ENCODE measurements at places on chromosomes 11 and 22.

GRCh38 chr22:47196881-47197772, 434.7 kb downstream of the TBC1D22A start:
- no peak for DNase-seq

- no peak for DNase-seq
Measured at GRCh38 chr22:29627196-29627535, 23.7 kb downstream of the NF2 start.

DNA sequence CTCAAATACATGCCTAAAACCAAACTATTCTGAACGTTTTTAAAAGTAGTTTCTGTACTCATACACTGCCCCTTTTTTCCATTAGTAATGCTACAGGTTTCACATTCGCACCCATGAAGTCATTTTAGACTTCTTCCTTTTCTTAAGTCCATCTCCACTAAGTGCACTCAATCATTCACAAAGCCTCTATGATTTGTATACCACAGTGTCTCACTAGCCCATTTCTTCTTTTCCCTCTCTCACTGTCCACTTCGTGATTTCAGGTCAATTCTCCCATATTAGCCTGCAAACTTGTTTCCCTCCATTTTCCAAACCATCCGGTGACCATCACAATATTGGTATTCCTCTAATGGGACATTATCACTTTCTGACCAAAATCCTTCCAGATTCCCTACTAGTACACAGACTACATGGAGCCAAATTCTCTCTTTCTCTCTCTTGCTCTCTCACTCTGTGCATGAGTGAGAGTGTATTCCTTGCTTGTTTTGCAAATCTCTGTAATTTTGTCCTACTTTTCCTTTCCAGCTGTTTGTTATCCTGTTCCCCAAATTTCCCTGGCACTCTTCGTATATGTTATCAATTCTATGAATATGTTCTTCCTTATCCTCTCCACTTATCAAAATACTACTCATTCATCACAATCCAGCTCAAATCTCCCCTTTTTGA, 3.4 kb upstream of the ZC3H12C start:
- DNase-seq: no peak

- DNase-seq: no peak
Measured at GRCh38 chr22:19982991-19983578, 33.5 kb downstream of the ARVCF start.

DNA sequence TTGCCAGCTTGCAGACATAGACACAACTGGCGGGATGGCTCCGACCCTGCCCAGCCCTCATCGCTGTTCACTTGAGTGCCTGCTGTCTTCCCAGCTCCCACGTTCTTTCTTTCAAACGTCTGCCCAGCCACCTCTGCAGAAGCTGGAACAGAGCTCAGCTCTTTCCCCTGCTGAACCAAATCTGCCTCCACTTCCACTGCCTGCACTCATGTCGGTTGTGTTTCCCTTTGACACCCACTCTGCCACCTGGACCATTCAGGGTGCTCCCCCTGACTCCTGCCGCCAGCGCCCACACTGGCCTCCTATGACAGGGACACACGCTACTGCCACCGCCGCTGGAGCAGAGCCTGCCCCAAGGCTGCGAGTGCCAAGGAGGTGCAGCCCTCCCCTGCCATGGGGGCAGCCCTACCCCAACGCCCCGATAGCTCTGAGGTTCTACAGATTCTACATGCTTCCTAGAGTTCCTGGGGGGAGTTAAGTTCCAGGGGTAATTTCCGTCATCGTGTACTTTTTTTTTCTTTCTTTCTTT, 37.9 kb downstream of the TST start:
- no peak for DNase-seq

GRCh38 chr22:28883917-28884746, 760 bp downstream of the ZNRF3 start:
- no peak for DNase-seq

DNA sequence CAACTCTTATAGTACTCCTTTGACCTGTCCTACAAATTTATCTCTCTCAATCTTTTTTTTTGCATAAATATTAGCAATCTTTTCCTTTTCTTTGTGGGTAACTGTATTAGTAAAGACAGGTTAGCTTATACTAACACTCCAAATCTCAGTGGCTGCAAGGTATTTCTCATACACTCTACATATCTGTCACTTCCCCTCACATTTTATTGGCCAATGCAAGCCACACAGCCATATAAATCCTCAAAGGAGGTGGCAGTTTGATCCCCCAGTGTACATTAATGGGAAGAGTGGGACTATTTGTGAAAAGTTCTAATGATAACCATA, 42.6 kb upstream of the EED start:
- DNase-seq: no peak

DNA sequence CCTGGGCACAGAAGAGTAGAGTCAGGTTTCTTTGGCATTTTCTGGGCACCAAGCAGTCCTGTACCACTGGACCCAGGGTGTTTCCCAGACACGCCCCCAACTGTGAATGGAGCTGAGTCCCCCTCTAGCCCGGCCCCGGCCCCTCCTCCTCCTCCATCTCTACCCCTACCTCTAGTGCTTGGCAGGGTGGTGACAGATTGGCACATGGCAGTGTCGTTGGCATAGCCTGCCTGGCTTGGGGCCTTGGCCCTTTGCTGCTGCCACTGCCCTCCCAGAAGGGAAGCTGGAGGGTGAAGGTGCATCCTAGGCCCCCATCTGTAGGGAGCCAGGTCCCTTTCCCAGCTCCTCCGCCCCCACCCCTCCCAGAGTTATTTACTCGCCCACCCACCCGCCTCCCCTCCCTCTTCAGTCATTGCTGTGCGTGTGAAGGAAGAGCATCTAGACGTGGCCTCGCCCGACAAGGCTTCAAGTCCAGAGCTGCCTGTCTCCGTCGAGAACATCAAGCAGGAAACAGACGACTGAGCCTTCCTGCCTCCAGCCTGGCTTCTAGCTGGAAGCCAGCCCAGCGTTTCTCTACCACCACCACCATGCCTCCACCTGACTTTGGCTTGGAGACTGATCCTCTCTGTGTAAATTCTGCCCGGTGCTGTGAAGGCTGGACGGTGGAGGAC, 10.9 kb downstream of the CHADL start:
- no peak for DNase-seq

DNA sequence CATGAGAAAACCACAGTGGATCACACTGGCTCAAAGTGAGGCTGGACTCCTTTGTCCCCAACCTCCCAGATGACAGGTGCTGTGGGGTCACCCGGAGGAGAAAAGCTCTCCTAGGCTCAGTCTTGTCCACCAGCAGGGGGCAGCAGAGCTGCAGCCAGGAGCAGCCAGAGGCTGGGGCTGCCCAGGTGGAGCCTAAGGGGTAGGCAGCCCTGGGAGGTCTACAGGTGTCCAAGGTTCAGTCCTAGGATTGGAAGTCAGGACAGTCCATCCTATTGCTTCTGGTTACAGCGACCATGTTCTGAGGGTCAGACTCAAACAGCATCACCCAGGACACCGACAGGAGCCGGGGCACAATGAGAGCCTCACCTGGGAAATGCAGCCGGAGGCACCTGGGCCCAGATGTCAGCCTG, 77.6 kb upstream of the IGLL5 start:
- peak; percentile 47 for DNase-seq

DNA sequence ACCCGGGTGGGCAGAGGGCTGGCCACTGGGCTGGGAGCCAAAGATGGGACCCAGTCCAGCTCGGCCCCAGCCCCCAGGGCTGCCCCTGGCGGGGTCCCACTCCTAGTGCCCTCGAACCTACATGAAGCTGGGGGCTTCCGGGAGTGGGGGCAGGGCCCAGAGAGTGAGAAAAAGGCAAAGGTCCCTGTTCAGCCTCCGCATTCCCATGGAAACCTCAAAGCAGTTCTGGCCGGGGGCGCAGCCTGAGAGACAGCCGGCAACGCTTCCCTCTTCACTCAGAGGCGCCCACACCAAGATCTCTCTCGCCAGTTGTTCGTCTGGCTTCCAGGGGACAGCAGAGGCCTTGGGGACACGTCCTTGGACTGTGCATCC, 22.4 kb upstream of the ARHGAP8 start:
- no peak for DNase-seq

GRCh38 chr22:38754751-38755154, 1.0 kb downstream of the SUN2 start:
- no peak for DNase-seq

DNA sequence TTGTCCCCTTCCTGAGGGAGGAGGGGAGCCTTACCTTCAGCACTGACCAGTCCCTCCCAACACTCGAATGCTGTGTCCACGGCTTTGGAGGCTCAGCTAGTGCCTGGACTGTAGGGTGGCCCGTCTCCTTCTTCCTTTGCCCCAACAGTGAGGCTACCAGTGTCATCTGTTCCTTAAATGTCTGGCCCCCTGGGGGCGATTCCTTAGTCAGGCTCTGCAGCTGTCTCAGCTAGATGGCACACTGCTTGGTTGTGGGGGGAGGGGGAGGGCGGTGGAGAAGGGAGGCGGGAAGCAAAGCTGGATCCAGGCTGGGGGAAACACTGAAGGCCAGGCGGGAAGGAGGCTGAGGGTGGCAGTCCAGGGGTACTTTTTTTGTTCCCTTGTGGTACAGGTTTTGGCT, at the start of gene IGSF22:
Gene IGSF22 (minus strand): TSS at position 149 of the 400 bp plus-strand sequence. CDS start 1,952 bp downstream, outside the sequence.
- no peak for DNase-seq

DNA sequence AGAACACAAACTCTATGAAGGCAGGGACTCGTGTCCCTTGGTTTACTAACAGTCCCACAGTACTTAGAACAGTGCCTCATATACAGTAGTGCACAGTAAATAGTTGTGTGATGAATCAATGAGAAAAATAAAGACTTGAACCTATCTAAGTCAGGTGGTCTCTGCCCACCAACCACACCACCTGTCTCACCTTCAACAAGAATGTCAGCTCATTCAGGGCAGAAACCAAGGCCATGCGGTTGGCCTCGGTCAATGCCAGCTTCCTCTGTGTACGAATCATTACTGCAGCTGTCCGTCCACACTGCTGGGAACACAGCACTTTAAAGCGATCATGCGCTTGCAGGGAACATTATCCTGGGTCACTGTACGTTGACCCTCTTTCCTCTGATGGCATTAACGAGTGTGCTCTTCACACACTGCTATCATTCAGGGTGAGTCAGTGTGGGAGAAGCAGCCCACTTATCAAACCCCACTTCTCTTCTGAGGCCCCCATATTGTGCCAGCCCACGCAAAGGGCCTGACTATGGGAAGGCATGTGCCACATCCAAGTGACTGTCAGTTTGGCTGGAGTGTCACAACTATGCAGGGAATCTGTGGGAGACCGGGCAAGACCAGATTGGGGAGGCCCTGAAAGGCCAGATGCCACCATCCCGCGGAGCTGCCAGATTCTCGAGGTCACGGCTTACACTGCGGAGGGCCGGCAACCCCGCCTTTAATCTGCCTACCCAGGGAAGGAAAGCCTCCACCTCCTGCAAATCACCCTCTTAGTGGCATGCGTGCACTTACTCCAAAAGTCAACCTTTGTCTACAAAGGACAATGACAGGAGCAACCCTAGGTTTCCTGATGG, 36.1 kb downstream of the LARGE1 start:
- DNase-seq: no peak

GRCh38 chr11:28702871-28703270, 594.7 kb downstream of the METTL15 start:
- DNase-seq: no peak

- DNase-seq: peak; percentile 6
Measured at GRCh38 chr11:125345421-125346178, 150.5 kb downstream of the FEZ1 start.

DNA sequence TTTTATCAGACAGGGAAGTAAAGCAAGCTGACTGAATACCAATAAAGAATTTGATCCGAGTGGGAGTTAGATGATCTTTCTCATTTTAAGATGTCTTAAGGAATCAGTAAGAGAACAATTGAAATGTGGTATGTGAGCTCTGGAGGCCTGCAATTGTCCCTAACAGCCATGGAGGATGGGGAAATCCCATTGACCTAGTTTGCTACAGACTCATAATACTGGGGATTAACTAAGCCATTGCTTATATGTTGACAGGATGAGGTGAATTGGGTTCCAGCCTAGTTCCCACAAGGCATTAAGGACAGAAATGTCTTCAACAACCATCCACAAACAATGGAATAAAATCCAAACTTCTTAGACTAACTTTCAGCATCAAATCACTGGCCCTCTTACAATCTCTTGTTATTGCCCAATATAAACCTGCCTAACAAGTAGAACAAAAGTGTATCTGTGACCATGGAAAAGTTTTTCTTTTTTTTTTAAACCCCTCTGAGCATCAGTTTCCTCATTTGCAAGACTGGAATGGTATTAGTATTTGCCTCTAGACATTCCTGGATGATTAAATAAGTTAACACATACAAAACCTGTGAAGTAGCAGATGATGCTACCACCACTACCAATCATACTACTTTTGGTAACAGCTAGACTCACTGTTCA, 773.2 kb downstream of the DLG2 start:
- no peak for DNase-seq

GRCh38 chr22:24894998-24895397, 51.5 kb downstream of the LHFPL7 start:
- DNase-seq: no peak

GRCh38 chr11:61771985-61772455, 19.6 kb downstream of the MYRF start:
- no peak for DNase-seq

DNA sequence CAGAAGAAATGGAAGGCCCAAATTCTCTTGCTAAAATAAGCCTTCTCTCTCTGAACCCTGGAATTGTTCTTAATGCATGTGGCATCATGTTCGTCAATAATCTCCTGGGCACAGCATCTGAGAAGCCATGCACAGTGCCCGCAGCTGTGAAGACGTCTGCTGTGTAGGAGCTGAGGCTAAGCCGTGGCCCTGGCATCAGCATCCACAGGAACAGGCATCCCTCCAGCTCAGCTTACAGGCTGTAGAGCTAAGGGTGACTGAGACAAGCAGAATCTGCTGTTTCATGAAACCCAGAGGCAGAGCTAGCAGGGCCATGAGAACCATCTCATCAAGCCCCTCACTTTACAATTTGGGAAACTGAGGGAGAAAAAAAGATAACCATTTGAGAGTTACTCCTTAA, 60.6 kb downstream of the SEZ6L start:
- no peak for DNase-seq

GRCh38 chr11:63612181-63612580, 2.1 kb downstream of the PLAAT3 start:
- DNase-seq: no peak

- DNase-seq: no peak
Measured at GRCh38 chr11:46724088-46724487, 5.1 kb downstream of the F2 start.

GRCh38 chr11:33387581-33387980, 130.4 kb downstream of the HIPK3 start:
- DNase-seq: no peak

- DNase-seq: no peak
Measured at GRCh38 chr11:34337016-34337415, 20.8 kb downstream of the ABTB2 start.

GRCh38 chr11:118975771-118976709, 4.5 kb downstream of the FOXR1 start:
- DNase-seq: no peak

GRCh38 chr22:46054091-46055073, 77.4 kb upstream of the WNT7B start:
- DNase-seq: no peak

DNA sequence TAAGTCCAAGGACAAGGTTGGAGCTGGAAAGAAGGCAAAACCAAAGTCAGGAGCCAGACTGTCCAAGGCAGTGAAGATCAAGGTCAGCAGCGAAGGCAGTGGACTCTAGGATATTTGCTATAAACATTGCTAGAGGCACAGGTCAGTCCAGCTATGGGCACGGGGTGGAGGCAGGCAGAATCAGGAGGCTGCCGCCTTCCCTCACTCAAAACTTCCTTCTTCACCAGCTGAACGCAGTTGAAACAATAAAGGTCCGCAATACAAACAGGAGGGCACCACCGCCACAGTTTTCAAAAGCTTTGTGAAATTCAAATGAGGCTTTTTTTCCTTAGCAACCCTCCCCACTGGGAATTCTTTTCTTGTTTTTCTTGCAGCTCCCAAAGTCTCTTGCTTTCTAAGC, 372.4 kb downstream of the NXPE2 start:
- DNase-seq: no peak

Data from stimulated activated CD8-positive, alpha-beta memory T cell treated with anti-CD3 and anti-CD28 coated beads, Interleukin-15, amount 100 ng/mL, for 1 hour (primary cell).